ENCODE measurements at places on chromosomes 12 and 14. TPM values are rescaled to one million over a fixed set of nuclear protein-coding genes. Genes with fewer than 3 reads are reported as not detected.

The KRT77 gene
- total RNA-seq: not detected

The CLEC1A gene
- not detected for total RNA-seq

The HOTAIR gene
- 3.2 TPM for total RNA-seq

The SLC39A5 gene
- not detected for total RNA-seq

The OASL gene
- total RNA-seq: under 0.01 TPM

The CFAP251 gene
- 6.8 TPM for total RNA-seq

The RDH5 gene
- 6.0 TPM for total RNA-seq

The DHRS2 gene
- 0.32 TPM for total RNA-seq

The PXN gene
- total RNA-seq: 63.0 TPM

The ARHGAP5 gene
- total RNA-seq: 166 TPM

The LTBR gene
- total RNA-seq: 69.6 TPM

The AKAP6 gene
- 3.9 TPM for total RNA-seq

The RTL1 gene
- not detected for total RNA-seq

The DTX3 gene
- total RNA-seq: 19.0 TPM

The SIX1 gene
- total RNA-seq: under 0.01 TPM

The SLC16A7 gene
- 31.2 TPM for total RNA-seq

The MYO1H gene
- total RNA-seq: not detected

The HAL gene
- not detected for total RNA-seq

The MGAT4C gene
- not detected for total RNA-seq

The PUS7L gene
- total RNA-seq: 30.2 TPM

The FGF23 gene
- total RNA-seq: not detected

The HPD gene
- total RNA-seq: not detected

The CPNE6 gene
- total RNA-seq: not detected

The LRRC10 gene
- total RNA-seq: not detected

The ZNF26 gene
- total RNA-seq: 23.2 TPM

The BHLHE41 gene
- 6.8 TPM for total RNA-seq

The IL31 gene
- not detected for total RNA-seq

The KRT6B gene
- total RNA-seq: not detected

The DIABLO gene
- 66.4 TPM for total RNA-seq

The VWF gene
- total RNA-seq: under 0.01 TPM

The GLIPR1L1 gene
- not detected for total RNA-seq

The C12orf54 gene
- total RNA-seq: not detected

The NFYB gene
- 28.5 TPM for total RNA-seq

The DTX1 gene
- total RNA-seq: not detected

The NKX2-1 gene
- total RNA-seq: not detected

The FOXG1 gene
- not detected for total RNA-seq

The SLC7A7 gene
- 3.9 TPM for total RNA-seq

The ZNF410 gene
- 80.5 TPM for total RNA-seq

The EGLN3 gene
- 0.64 TPM for total RNA-seq

The PACS2 gene
- total RNA-seq: 35.0 TPM

The WASHC3 gene
- total RNA-seq: 75.1 TPM

The ADAM20 gene
- total RNA-seq: 0.86 TPM

The VPS33A gene
- 19.0 TPM for total RNA-seq

The SYCP3 gene
- under 0.01 TPM for total RNA-seq

All from fibroblast of villous mesenchyme (primary cell).